ENCODE measurements at places on chromosomes 2 and 18.

DNA sequence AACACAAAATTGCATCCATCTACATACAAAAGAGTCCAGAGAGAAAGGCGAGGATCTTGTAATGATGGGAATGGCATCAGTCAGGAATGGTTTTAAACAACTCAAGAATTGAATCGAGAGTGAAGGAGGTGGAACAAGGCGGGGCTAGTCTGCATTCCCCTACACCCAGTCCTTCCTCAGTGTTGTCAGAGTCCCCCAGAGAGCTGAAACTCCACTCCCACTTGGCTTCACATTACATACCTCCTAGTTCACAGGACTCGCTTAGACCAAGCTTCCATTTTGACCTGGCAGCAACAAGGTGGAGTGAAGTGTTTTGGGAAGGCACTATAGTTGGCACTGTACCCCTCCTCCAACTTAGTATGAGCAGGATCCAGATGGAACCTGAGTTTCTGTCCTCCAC, 1273.5 kb upstream of the CRIM1 start:
- DNase-seq: no peak

DNA sequence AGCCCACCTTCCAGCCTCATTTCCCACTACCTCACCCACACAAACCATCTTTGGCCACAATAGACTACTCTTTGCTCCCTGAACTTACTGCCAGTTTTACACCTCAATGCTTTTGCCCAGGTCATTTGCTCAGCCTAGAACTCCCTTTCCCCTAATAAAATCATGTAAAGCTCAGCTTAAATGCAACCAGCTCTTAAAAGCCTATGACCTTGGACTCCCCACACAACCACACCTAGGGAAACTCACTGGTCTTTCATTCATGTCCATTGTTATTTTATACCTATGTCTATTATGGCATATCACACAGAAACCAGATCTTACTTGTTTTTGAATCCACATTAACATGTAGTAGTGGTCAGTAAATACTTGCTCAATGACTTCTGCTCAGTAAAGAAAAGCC, 14.5 kb upstream of the XDH start:
- no peak for DNase-seq

DNA sequence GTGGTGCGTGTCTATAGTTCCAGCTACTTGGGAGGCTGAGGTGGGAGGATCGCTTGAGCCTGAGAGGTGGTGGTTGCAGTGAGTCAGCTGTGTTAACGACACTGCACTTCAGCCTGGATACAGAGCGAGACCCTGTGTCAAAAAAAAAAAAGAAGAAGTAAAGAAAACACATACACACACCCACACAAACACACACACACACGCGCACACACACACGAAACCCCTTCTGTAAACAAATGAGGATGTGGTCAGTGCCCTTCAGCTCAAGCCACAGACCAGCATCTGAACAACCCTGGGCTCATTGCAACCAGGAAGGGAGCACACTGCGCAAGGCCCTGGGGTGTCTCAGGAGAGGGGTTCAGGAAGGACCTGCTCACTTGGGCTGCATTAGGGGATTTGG, 47.9 kb upstream of the KCNF1 start:
- DNase-seq: no peak

DNA sequence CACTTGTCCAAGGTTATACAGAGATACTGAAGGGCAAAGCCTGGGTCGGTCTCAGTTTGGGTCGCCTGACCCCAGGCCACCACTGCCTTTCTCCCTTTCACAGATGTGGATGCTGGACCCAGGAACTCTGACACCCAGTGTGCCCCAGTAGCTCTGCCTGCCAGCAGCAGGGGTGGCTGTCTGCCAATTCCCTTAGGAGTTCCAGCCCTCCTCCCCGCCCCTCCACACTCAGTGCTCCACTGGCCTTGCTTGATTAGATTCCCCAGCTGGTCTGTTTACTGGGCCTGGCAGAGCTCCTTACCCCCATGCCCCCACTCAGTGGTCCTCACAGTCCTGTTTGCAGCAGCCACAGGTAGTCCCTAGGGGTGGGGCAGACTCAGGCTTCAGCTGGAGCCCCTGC, 75.5 kb downstream of the NPAS2 start:
- DNase-seq: peak; percentile 48

GRCh38 chr2:28068088-28068487, 177.6 kb downstream of the BABAM2 start:
- DNase-seq: no peak

GRCh38 chr2:179233626-179234430, 30.8 kb downstream of the SESTD1 start:
- no peak for DNase-seq

DNA sequence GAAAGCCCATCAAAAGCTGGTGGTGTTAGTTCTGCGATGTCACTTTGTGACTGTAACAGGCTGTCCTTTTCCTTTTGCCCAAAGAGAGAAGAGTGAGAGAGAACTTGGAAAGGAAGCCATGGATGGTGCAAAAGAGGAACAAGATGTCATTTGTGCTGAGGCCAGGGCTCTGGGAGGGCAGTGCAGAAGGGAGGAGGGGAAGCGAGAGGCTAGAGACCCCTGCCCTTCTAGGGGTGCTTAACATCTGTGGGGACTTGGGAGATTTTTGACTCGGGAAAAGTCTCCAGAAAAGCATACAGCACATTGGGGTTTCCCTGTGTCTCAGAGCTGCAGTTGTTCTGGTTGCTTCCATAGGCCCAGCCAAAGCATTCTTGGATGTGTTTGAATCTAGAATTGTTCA, 49.6 kb downstream of the ZBTB7C start:
- no peak for DNase-seq

- DNase-seq: no peak
Observed at GRCh38 chr2:239791526-239792404, 233.4 kb downstream of the NDUFA10 start.
